ENCODE measurements at places on chromosomes 4 and X.

- no peak for DNase-seq
Measured at GRCh38 chr4:148057984-148058859, 326.3 kb downstream of the ARHGAP10 start.

- no peak for DNase-seq
Measured at GRCh38 chrX:50707405-50707804, 106.6 kb downstream of the SHROOM4 start.

- no peak for DNase-seq
Measured at GRCh38 chr4:163087805-163088204, 78.9 kb downstream of the NAF1 start.

- DNase-seq, result no peak
Measured at GRCh38 chr4:3355266-3355748, 62.5 kb downstream of the RGS12 start.

DNA sequence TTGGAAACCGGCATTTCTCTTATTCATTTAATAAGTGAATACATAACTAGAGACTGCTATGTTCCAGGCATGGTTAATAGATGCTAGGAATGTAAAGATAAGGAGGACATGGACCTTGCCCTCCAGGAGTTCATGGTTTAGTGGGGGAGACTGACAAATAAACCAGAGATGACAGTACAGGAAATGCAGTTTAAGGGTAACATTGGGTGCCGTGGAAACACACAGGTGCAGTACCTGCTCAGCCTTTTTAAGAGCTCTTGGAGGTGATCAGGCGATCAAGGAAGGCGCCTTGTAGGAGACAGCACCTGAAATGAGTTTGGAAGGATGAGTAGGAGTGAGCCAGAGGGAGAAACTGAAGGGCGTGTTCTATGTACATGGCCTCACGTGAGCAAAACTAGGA, 145.8 kb downstream of the AASDH start:
- no peak for DNase-seq

- no peak for DNase-seq
Measured at GRCh38 chrX:46690818-46691217, 68.1 kb downstream of the SLC9A7 start.

DNA sequence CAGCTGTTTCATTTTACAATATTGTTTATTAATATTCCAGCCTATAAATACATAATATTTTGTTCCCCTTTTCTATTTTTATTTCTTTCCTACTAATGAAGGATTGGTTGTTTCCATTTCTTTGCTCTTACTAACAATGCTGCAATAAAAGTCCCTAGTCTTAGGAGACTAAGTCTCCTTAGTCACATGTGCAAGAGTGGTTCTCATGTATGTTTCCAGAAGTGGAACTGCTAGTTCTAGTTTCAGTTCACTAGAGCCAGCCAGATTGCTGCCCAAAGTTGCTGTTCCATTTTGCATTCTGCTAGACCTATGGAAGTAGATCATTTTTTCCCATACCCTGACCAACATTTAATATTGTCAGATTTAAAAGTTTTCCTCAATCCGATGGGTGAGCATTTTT, 44.3 kb downstream of the CNGA1 start:
- DNase-seq, result no peak

DNA sequence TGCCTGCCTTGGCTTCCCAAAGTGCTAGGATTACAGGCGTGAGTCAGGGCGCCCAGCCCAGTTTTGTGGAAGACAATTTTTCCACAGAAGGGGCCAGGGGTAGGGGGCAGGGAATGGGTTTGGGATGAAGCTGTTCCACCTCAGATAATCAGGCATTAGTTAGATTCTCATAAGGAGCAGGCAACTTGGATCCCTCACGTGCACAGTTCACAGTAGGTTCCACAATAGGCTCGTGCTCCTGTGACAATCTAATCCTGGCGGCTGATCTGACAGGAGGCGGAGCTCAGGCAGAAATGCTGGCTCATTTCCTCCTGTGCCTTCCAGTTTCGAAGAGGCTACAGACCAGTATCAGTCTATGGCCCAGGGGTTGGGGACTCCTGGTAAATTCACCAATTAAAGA, 491.6 kb upstream of the AADAT start:
- DNase-seq, result no peak

- no peak for DNase-seq
Measured at GRCh38 chrX:137101273-137101990, 67.6 kb upstream of the GPR101 start.

DNA sequence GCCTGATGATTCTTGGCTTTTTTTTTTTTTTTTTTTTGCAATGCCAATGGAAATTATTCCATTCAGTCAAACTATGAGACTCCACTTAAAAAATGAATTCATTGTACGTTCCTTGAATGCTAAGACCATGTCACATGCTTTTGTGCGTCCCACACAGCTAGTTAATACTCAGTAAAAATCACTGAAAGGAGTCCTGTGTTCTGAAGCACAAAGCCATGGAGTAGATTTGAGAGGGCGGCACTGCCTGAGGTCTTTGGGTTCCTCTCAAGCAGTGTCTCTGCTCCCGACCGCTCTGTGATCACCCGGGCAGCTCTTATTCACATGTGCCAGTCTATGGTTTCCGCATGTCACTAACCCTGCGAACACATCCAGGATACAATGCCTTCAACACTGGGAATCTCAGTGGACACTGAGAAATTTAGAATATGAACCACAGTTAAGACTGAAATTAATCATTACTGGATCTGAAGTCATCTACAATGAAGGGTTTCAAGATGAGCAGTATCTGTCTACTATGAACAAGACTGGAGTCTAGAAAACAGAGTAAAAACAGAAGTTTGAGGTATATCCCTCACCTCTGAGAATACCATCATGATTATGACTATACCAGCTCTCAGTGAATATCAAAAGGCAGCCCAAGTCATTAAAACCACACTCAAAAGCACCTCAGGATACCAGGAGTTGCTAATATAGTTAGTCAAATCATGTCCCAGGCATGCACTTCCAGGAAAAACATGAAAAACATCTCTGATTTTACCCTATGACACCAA, 193.0 kb downstream of the MGST2 start:
- DNase-seq, result peak; percentile 18

DNA sequence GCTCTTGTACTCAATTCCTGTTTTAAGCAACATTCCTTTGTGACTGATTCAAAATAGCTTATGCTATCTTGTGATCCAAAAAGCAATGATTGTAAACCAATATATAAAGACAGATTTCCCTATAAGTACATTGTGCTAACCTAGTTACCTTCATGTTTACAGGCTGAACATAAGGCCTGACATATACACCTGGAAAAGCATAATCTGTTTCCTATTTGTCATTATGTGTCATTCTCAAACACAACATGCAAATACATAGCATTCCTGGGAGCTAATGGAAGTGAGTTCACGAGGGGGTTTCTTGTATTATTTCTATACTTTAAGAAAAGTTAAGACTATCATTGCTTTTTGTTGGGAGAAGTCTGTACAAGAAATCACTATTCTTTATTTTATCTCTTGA, 638.1 kb upstream of the AGA start:
- no peak for DNase-seq

DNA sequence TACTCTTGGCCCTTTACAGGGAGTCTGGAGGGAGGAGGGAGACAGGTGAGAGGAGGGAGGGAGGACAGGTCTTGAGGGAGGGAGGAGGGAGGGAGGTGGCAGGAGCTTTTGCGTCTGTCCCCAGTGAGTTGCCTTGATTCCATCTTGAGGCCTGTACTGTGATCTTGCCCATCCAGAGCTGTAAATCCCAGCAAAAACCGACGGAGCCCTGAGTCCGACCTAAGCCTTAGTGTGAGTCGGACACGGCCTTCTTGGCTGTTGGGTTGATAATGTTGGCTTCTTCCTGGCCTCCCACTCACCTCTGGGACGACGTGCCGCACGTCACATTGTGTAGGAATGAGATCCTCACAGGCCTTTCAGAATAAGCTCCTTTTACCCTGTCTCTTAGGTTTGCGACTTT, 72.5 kb downstream of the RGS12 start:
- no peak for DNase-seq

DNA sequence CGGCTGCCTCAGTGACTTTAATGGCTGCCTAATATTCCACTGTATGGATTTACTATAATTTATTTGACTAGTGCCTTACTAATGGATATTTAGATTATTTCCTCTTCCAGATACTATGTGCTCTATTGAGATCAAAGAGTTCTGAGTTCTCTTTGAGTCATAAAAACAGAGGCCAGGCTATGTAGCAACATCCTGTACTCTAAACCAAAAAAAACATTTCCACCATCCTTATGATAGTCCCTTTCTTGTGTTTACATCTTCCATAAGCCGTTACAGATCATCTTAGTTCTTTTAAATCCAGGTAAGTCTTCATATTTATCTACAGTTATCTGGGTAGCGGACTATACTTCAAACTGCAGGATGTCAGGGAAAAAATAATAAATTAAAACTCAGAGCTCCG, 56.6 kb upstream of the TMEM184C start:
- DNase-seq, result no peak

- DNase-seq, result no peak
Measured at GRCh38 chr4:176153124-176153523, 42.3 kb downstream of the SPATA4 start.

GRCh38 chrX:131840799-131841495, 182.2 kb upstream of the STK26 start:
- no peak for DNase-seq

GRCh38 chr4:177097291-177097690, 212.4 kb upstream of the NEIL3 start:
- no peak for DNase-seq

- peak; percentile 20 for DNase-seq
Measured at GRCh38 chr4:71186566-71187403, 152.0 kb upstream of the SLC4A4 start.

- DNase-seq, result no peak
Measured at GRCh38 chrX:99142745-99143144, 1267.3 kb downstream of the PCDH19 start.

GRCh38 chr4:41394481-41394894, 137.8 kb downstream of the UCHL1 start:
- no peak for DNase-seq

DNA sequence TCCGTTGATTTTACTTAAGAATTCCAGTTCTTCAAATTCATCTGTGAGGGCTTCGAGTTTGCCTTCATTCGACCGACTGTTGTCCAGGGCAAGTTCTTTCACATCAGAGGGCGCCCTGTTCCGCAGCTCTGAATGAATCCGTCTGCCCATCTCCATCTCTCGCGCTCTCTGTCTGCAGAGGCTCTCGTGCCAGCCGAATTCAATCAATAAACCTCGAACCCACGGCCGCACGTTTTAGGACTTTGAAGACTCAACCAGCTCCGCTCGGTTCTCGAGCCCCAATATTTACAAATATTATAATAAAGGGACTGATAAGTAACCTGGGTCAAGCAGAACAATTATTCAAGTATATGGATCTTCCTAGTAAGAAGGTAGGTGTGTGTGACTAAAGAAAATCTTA, 556.4 kb upstream of the SMIM31 start:
- DNase-seq, result no peak

- no peak for DNase-seq
Measured at GRCh38 chr4:108831886-108832285, 69.0 kb upstream of the ETNPPL start.

- no peak for DNase-seq
Measured at GRCh38 chr4:75985116-75985515, 5.6 kb downstream of the SDAD1 start.

GRCh38 chr4:139594591-139595185, 38.7 kb upstream of the SETD7 start:
- no peak for DNase-seq

DNA sequence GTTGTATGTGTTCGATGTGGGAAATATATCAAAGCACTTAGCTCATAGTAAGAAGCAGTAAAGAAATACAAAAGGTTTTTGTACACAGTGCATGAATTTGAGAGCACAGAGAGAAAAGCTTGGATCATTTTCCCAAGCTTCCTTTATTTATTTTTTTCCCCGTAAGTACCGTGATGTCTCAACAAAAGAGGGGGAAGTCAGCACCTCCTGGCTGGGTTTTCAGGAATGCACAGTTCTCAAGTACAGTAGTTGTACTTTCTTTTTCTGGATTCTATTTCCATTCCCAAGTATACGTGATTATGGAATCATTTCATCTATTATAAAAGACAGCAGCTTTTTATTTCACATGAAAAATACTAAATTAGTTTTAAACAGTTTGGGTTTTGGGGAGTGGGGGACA, 171.5 kb upstream of the EDNRA start:
- no peak for DNase-seq

GRCh38 chr4:1842993-1843448, 12.9 kb downstream of the LETM1 start:
- DNase-seq, result no peak

DNA sequence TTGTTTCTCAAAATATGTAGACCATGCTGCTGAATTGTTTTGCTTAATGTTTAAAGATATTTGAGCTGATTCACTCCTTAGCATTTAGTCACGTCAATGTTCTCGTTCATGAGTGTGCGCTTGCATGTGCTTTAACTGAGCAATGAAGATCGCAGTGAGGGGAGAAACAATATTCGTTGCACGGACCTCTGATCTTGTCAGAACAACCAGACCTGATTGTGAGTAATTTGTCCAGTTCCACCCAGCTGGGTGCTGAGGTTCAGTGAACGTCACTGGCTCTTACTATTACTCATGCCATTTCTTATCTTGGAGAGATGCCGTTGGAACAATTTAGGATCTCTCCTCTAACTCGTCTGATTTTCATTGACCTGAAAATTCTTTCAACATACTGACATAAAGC, 15.0 kb upstream of the PRKX start:
- no peak for DNase-seq

DNA sequence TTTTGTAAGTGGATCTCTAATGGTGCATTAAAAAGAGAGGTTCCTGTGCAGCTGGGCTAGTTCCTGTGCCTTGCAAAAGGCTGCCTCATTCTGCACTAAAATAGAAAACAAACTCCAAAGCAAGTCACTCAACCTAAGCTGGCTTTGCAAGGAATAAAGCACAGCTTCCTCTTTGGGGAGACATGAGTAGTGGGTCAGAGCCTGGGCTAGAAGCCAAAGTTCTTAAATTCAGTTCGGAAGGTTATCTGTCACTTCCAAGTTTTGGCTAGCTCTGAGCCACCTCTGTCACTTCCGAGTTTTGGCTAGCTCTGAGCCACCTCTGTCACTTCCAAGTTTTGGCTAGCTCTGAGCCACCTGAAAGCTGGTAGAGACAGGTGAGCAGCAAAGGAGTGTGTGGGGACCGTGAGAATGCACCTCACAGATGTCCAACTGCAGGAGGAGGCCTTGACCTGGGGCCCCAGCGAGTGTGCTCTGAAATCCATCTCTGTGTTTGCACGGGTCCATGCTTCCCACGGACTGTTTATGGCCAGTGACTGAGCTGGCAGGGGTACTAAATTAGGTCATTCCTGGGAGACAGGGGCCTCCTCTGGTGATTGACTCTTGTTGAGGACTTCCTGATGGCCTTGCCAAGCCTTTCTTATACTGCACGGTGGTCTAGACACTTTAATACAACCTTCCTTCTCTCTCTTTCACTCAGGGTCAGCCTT, 36.4 kb upstream of the MAMLD1 start:
- no peak for DNase-seq

- DNase-seq, result no peak
Measured at GRCh38 chr4:59920416-59920815, 1279.7 kb upstream of the ADGRL3 start.

- DNase-seq, result peak; percentile 19
Measured at GRCh38 chr4:37453281-37453998, 208.9 kb downstream of the NWD2 start.
